ENCODE measurements at places on chromosomes 2 and 18.

GRCh38 chr2:158777077-158777476 is 18.0 kb upstream of the DAPL1 start:
- no peak for DNase-seq

GRCh38 chr2:219511547-219512325 is 2.5 kb upstream of the ASIC4 start:
- no peak for DNase-seq

GRCh38 chr2:160657196-160657595 is 163.6 kb upstream of the RBMS1 start:
- no peak for DNase-seq

DNA sequence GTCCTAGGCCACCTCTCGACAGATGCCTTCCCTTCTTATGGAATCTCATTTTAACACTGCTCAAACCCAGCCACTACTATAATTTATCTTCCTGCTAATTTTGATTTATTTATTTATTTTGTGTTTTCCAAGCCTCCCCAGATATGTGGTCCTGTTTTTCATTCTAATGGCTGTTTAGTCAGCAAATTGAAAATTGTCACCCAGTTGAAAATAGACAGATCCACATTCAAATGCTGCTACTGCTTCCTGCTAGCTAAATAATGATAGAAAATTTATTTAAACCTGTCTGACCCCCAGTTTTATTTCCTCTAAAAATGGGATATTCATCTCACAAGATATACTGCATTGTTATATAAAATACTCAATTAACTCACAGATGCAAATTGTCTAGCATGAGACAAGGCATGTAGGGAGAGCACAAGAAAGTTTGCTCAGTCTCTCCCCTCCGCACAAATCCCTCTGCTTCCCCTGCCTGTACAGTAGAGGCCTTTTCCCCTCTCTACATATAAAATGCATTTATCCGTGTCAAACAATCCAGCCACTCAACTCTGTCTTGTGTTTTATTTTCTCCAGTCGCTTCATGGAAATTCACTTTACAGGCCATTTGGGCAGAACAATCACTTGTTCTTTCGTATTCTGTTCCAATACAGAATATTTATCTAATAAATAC is 389.9 kb downstream of the SOX11 start:
- DNase-seq = no peak

DNA sequence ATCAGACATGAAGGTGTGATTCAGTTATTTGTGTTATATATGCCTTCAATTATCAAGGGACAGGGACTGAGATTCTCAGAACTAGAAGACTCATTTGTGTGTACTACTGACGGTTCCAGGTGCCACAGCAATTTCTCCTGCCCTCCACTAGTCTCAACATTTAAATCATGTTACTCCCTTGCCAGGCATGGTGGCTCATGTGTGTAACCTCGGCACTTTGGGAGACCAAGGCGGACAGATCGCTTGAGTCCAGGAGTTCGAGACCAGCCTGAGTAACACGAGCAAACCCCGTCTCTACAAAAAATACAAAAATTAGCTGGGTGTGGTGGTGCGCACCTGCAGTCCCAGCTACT is 1.1 kb downstream of the CNDP2 start:
- no peak for DNase-seq

GRCh38 chr18:22505141-22505591 is 87.5 kb upstream of the CTAGE1 start:
- DNase-seq = no peak

GRCh38 chr2:153101187-153101586 is 377.4 kb downstream of the RPRM start:
- DNase-seq = no peak

DNA sequence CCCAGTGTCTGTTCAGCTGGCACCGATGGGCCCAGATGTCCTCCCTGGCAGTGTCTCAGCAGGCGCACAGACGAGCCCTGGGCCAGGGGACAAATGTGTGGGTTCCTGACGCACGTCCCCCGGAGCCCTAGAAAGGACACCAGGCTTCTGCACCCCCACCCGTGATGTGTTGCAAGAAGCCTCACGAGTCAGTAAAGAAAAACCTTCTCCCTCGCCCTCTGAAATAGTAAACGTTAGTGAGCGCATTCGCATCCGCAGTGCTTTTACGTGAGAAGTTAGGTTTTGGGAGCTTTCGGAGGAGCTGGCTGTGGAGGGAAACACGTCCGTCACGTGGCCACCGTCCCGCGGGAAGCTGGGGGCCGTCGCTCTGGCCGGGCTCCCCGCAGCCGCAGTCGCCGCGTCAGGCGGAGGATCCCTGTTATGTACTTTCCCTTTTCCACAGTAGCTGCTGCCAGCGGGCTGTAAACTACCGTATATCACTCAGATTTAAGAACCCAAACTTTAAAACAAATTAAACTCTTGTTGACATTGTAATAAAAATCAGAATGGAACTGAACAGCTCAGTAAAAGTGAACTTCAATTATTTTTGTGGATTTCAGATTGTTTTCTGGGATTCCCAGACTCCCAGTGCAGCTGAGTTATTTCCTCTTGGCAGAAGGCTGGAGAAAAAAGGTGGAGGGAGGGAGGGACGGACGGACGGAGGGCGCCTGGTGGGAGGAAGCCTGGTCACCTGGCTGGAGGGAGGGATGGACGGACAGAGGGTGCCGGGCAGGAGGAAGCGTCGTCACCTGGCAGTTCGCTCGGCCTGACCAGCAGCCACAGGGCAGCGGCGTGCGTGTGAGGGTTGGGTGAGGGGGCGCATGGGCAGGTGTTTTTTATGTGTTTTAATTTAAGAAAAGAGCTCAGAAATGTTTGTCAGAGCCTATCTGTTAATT is 112.1 kb downstream of the NFATC1 start:
- no peak for DNase-seq

- no peak for DNase-seq
Measured at GRCh38 chr2:152453129-152453911, 118.3 kb downstream of the FMNL2 start.

DNA sequence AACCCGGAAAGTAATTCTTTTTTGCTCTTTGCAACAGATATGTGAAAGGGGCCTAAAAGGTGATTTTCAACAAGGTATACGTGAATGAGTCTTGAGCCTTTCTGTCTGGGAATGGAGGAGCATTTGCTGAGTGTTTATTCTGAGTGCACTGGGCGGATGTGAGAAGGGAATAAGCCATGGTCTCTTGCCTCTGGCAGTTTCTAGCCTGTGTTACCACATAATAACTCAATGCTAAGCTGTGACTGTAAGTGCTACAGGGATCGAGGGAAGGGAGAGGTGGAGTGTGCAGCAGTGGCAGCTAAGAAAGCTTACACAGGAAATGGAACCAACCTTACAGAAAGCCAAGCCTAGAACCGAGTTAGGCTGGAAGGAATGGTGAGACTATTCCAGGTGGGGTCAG is 444.3 kb downstream of the SLC4A3 start:
- no peak for DNase-seq

Data from HCT116 (cell line).